ENCODE measurements at places on chromosomes 2 and 18. TPM values are rescaled to one million over a fixed set of nuclear protein-coding genes. Genes with fewer than 3 reads are reported as not detected.

PARD3B gene
- total RNA-seq, result 15.7 TPM

RBM44 gene
- total RNA-seq, result 0.58 TPM

LINC00305 gene
- not detected for total RNA-seq

NDUFAF7 gene
- total RNA-seq, result 12.9 TPM

SLC19A3 gene
- total RNA-seq, result 0.29 TPM

RSAD2 gene
- 0.50 TPM for total RNA-seq

BMP10 gene
- total RNA-seq, result not detected

VWA3B gene
- not detected for total RNA-seq

PER2 gene
- total RNA-seq, result 5.4 TPM

Measured in smooth muscle cell of trachea (primary cell).